ENCODE measurements at places on chromosomes 6 and 20.

- no peak for DNase-seq
Observed at GRCh38 chr20:6612606-6612923, 154.9 kb upstream of the BMP2 start.

- no peak for DNase-seq
Observed at GRCh38 chr6:11771473-11772048, 7.0 kb downstream of the ADTRP start.

DNA sequence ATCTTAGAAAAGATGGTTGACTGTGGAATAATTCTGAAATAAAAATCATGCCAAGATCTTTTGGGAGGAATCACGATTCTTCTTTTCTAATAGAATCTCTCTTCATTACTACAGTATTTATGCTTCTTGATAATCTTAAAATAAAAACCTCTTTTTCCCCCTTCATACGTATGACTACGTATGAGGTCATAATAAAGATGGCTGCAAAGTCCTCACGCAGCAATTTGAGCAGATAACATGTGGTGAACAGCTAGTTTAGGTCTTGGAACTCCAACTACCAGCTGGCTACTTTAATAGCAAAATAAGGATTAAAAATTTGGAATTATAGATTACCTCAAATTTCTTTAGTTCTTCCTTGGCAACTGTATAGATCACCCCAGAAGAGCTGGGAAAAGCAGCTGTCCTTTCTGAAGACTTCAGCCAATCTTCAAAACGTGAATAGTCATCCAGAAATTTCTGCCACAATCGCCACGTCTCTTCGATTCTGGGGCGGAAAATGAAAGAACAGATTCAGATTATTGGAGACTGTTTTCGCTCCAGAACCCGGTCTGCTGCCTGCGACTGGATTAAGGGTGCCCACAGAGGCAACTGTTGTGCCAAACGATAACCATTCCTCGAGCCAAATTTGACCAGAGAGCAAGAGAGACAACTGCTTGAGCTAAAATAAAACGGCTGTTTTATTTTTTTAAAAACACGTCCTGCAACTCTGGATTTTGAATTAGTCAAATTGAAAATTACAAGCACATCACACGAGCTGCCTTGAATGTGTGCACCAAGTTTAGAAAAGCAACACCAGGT is 347.3 kb downstream of the ESR1 start:
- DNase-seq, result no peak

DNA sequence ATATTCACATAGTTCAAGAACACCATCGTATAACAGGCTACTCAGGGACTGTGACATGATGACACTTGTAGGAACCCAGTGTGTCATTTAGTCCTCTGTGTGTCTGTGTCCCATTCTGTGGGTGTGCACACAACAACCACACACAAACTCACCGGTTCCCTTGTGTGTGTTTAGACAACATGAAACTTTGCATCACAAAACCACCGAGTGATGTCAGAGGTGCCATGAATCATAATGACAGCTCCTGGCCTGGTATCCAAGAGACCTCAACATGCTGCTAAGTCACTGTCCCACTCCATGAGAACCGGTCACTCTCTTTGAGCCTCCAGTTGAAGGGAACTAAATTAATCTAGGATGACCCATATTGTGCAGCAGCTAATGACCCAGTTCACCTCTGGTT is 421.3 kb downstream of the PREX1 start:
- DNase-seq, result no peak

GRCh38 chr6:119497988-119498727 is 148.6 kb upstream of the MAN1A1 start:
- DNase-seq, result no peak

DNA sequence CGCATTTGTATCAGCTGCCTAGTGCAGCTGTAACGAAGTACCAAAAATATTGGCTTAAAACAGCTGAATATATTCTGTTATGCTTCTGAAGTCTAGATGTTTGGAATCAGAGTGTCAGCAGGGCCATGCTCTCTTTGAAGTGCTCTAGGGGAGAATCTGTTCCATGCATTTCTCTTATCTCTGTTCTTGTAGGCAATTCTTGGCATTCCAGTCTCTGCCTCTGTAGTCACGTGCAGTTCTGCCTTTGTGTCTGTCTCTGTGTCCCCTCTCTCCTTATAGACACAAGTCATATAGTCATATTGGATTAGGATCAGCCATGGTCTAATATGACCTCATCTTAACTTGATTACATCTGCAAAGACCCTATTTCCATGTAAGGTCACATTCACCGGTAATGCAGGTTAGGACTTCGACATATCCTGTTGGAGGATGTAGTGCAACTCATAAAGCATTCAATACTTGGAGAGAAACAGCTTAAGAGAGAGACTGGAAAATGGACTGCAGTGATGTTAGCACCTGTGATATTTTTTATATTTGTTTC is 18.6 kb downstream of the FAM83B start:
- DNase-seq, result no peak

GRCh38 chr20:35283441-35284266 is 918 bp downstream of the EIF6 start:
- DNase-seq, result no peak

- no peak for DNase-seq
Observed at GRCh38 chr6:92181347-92181746, 1238.0 kb downstream of the EPHA7 start.

DNA sequence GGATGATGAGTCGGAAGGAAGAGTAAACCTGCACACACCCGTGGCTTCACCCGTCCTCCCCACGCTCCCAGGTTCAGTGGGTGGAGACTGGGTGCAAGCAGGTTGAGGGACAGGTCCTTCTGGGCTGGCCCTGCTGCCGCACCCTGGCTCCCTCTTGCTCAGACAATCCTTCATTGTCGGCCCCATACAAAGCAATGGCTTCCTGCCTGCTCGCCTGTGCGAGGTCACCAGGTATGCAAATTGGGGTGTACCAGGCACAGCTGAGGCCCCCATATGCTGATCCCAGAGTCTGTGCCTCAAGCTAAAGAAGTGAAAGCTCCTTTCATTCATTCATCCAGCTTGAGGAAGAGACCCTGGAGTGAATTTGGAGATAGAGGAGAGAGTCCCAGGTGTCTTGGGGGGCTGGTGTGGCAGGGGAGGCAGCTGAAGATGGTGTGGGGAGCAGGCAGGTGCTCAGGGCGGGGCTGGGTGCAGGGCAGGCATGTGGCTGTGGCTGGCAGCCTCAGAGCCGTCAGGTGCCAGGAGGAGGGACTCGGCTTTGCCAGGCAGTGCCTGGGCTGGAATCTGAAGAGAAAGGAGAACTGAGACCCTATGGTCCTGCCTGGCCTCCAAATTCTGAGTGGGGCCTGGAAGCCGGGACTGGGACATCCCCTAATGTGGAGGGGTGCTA is 4.7 kb downstream of the SLCO4A1 start:
- DNase-seq, result no peak

DNA sequence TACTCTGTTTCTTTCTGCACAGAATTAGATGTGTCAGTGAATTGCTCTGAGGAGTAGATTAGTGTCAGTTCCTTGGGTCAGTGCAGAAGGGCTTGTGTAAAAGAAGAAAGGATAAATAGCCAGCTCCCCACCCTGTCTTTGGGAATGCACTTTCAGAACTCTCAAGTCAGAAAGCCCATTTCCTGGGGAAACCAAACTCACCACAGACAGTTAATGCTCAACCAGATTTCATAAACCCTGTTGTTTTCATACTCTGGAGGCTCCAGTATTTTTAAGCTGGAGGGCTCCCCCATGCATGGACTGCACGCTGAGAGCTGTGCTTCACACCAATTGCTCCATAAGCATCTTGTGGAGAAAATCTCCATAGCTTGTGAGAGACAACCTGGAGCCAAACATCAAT is 449.7 kb downstream of the CDH26 start:
- DNase-seq, result no peak

DNA sequence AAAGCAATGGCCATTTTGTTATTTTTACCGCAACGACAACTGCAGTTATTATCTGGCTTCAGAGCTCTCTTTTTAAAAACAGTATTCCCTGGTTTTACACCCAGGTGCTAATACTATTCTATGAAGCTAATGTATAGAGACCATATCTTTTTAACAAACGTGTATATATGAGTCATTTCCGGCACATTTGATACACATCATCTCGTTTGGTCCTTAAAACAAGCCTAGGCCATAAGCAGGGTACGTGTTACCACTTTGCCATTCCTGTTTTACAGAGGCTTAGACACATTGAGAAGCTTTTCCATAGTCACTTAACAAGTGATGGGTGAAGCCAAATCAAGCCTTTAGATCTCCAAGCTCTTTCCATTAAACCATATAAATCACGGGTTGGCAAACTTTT is 5.5 kb downstream of the TRAF3IP2 start:
- no peak for DNase-seq

DNA sequence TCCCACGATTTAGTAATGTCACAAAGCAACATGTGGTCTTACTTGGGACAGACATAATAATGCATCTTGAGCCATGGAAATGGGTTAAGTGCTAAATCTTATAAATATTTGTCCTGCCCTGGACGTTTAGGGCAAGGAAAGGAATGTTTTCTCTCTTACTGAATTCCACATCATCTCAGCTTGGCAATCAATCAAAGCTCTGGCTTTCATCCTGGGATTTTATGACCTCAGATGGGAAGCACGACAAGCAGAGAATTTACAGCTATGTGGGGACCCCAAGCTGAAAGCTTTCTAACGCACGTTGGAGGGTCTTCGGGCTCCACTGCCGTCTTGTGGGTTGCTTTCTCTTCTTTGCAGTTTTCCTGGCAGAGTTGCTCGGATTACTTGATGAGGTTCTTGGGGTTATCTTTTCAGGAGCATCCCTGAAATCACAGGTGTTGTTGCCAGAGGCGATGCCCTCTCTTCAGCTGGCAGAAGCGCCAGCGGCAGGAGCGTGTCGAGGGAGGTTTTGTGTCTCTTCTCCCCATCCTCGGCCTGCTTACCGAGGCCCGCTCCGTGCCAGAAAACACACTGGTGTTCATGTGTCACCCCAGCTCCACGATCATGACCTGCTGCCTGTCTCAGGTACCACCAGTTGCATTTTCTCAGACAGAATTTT is 73.4 kb upstream of the FRMD1 start:
- no peak for DNase-seq

GRCh38 chr20:64137598-64138031 is 26.6 kb upstream of the MYT1 start:
- no peak for DNase-seq

DNA sequence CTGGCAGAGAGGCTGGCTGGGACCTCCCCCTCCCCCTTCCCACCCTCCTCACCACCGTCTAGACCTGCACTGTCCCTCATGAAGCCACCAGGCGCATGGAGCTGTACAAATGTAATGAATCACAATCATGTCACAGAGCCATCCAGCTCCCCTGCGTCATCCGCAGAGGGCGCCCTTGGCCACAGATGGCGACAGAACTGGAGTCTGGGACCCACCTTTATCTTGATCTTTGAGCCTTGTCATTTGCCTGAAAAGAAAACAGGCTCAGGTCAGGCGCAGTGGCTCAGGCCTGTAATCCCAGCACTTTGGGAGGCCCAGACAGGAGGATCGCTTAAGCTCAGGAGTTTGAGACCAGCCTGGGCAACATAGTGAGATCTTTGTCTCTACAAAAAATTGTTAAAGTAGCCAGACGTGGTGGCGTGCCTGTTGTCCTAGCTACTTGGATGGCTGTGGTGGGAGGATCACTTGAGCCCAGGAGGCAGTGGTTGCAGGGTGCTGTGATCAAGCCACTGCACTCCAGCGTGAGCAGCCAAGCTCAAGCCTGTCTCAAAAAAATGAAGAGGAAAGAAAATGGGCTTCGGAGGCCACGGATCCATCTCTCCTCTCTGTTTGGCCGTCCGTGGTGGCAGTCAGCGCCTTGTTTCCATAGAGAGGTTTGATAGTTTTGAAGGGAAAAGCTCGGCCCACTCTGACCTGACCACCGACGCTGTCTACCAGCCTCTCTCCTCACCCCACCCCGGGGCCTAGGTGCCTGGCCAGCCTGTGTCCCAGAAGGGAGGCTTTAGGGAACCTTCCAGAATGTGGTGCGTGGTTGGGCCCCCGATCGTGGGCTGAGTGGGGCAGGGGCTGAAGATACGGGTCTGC is 6.2 kb downstream of the COL9A3 start:
- peak; percentile 48 for DNase-seq

DNA sequence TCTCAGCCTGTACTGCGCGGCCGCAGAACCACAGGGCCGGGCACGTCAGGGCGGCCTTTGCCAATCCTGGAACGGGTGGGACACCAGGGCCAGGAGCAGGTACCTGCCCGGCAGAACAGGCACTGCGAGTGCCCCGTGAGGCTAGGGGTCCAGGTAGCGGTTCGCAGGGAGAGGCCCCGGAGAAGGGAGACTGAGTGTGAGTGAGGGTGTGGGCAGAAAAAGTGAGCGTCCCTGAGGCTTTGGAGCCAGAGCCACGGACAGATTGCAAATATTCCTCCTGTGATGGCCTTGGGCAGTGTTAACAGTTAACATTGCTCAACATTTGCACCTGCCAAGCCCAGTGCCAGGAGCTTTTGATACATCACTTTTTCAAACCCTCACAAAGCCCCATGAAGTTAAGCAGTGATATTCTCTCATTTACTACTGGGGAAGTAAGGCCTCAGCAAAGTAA is 491 bp downstream of the GNMT start:
- no peak for DNase-seq

- peak; percentile 62 for DNase-seq
Observed at GRCh38 chr6:168302534-168302933, 17.0 kb downstream of the DACT2 start.

DNA sequence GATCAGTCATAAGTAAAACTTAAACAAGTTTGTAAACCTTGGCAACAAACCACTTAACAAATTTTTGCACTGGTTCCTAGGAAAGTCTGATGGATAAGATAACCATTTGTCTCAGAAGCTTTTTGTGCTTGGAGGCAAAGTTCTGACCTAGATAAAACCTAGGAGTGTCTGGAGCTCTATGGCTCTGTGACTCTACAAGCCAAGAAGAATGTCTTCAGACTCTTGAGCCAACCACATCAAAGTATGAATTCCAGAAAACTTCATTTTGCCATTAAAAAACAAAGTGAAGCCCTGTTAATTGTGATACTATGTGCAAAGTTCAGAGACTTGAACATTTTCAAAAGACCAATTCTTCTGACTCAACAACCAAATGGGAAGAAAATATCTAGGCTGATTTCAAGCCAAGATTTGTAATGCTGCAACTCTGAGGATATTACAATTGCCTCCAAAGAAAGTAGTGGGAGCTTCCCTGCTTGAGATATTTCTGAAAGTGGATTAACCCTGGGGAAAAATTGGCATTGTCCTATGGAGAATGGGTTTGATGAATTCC is 158.1 kb upstream of the FOXQ1 start:
- no peak for DNase-seq

- DNase-seq, result peak; percentile 34
Observed at GRCh38 chr6:150813319-150813992, 52.0 kb upstream of the MTHFD1L start.

GRCh38 chr20:4918473-4918872 is 82.8 kb downstream of the SLC23A2 start:
- DNase-seq, result no peak

Data from femur (tissue), 1 donor.